ENCODE measurements at places on chromosomes 16 and 17.

DNA sequence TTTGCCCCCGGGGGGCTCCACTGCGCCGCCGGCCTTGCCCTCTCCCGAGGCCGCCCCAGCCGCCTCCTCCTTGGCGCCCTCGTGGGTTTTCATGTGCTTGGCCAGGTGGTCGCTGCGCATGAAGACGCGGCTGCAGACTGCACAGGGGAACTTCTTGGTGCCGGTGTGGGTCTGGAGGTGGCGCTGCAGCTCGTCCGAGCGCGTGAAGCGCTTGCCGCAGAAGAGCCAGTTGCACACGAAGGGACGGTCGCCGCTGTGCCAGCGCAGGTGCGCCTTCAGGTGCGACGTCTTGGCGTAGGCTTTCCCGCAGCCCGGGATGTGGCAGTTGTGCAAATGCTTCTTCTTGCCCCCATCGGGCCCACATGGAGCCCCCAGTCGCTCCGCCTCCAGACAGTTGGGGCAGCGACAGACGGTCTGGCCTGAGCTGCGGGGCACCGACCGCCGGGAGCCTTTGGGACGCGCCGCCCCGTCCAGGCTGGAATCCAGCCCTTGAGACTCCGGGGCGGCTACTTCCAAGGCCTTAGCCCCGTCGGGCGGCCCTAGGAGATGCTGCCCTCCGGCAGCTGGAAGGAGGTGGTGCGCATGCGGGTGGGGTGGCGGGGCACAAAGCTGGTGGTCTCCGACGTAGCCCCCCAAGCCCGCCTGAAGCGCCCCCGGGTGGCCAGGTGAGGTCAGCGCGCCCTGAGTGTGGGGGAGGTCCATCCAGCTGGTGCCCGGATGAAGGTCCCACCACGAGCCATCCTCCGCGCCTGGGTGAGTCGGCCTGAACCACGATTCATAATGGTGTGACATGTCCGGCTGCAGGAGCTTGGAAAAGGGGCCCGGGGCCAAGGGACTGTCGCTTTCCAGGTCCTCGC, 3.4 kb downstream of the SP6 start:
- no peak for DNase-seq

GRCh38 chr17:67636834-67637520, 80.8 kb upstream of the NOL11 start:
- no peak for DNase-seq

DNA sequence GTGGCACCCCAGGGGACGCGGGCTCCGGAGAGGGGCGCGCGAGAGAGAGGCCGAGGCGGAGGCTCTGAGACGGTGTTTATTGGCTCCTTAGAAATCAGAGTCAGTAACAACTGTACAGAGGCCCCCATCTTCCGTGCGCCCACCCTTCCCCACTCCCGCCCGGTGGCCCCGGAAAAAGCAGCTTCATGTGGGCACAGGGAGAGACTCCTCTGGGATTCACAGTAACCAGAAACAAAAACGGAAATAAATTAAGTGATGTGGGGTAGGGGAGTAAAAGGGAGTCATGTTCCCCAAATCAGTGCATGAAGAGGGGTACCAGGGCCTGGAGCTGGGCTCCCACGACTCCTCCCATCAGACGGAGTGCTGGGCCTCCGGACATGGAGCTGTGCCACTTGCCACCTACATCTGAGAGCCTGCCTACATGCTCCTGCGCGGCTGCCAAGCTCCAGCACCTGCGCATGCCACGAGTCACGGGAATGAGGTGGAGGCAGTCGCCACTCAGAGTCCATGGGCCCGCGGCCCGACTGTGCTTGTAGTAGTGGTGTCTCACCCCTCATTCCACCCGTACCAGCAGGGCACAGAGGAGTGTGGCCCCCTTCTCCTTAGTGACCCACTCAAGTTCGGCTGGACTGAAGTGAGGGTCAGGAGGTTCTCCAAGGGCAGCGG, 543 bp upstream of the GPS2 start:
- no peak for DNase-seq

DNA sequence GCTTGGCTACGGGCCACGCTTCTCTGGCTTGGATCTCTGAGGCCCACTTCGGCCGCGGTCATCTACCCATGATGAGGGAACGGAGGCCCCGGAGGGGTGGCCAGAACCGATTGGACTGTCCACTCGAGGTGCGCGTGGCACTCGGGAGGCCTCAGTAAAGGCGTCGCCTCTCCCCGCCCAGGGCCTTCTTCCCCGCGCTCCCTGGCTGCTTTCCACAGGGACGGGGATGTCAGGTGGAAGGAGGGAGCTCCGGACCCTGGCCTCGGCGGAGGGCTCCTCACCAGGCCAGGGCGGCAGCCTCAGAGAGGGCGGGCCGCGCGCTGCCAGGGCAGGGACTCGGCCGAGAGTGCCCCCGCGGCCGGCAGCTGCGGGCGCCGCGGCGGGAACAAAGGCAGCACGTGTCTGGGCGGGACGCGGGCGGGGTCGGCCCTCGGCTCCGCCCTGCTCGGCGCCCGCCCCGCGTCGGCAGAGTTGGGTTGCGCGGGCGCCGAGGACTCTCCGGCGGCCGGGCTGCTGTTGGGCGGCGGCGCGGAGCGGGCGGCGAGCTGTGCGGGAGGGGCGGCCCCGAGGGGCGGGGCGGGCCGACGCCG, 587 bp upstream of the CDK5R1 start:
- DNase-seq: peak; percentile 79

DNA sequence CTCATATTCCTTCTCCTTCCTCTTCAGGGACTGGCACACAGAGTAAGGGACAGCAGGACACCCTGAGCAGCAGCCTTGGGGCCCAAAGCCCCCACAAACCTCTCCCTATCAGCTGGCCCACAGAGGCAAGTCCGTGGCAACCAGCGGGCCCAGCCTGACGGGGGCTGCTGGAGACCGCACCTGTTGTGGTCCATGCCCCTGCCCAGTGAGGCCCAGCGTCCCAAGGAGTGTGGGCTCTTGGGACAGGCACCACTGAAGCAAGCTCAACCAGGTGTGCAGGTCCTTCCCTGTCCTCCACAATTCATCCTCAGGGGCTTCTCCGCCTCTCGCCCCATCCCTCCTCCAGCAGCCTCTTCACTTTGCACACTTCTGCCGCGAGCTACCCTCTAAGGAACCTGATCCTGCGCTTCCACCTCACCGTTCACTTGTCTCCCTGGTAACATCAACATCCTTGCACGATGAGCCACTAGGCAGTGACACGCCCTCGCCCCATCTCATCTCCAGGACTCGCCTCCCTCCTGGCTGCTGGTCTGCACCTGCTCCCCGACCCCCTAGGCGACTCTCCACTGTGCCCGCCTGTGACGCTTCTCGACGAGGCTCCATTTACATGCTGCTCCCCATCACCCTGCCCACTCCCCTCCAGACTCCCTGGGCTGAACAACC, 12.7 kb downstream of the MNT start:
- DNase-seq: no peak

Measured in hematopoietic multipotent progenitor cell treated with erythropoietin and hydrocortisone succinate and interleukin-3 and kit ligand, for 8 days (in vitro differentiated cells).